Cortex of kidney (tissue), 1 donor: ENCODE measurements at places on chromosomes 7 and 10.
A peak's percentile ranks its signal among the peaks of the same experiment; 100 is the strongest.

- no peak for DNase-seq
These were observed 109.7 kb downstream of the VIPR2 start for GRCh38 chr7:159034988-159035387.

- DNase-seq, result no peak
These were observed 106.5 kb upstream of the INSIG1 start for GRCh38 chr7:155191137-155191536.

DNA sequence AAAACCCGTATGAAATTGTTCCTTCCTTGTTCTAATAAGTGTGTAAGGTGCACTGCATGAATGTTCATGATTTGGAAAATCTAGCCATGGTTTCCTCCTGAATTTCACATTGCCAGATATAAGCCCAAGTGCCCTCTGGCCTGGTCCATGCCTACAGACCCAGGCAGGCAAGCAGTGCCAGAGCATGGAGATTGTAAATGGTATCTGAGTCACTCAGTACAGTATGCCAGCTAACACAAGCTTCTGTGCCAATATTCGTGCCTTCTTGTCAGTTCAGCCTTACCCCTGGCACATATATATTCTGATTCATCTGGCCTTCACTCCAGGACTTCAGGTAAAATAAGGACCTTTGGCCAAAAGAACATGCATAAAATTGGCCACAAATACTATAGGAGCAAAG is 38.4 kb upstream of the PDE1C start:
- no peak for DNase-seq

DNA sequence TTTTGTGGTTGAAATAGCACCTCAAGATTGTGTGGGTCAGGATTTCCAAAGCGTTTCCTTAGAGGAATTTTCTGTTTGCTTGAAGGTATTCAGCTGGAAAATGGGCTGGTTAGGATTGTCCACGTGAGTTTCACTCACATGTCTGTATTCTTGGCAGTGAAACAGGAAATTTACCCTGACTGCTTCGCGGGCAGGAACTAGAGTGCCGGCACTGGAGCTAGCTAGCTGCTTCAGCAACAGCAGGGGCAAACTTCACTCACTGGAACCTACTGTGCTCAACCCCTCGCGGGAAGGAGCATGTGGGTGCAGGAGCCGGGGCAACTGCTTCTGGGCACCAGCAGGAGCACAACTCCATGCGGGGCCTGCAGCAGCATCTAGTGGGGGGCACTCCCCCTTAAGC is 38.0 kb upstream of the RTKN2 start:
- DNase-seq, result peak; percentile 13

DNA sequence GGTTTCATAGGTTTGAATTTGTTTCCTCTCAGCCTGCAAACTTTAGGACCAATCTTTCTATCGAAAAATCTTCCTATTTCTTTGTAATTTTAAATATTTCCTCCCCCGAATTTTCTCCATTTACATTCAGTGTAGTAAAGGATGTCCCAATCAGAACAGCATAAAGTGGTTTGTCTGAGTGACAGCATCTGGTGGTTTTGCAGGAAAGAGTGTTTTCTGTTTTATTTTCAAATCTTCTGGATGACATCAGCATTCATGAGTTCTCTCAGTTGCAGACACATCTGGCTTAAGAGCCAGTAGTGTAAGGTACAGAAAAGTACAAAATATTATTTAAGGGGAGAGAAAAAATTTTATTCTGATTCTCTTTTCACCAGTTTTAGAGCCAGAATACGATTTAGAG is 634.8 kb downstream of the PHTF2 start:
- no peak for DNase-seq

DNA sequence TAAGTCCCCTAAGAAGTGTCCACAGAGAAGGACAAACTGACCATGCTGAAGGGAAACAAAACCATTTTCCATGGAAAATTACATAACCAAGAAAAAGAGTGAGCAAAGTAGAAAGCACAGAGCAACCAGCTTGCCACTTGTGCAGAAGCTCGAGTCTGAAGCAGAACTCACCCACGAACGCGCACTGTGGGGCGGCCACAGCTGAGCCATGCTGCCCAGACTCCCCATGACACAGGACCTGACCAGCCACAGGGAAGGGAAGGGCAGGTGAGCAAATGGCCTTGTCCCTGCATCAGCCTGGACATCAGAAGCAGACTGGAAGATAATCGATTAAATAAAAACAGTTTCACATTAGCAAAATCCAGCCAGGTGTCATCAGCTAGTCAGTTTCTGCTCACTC is 95.7 kb downstream of the TCERG1L start:
- DNase-seq, result no peak

- no peak for DNase-seq
These were observed 24.7 kb upstream of the ADCYAP1R1 start for GRCh38 chr7:31027161-31027965.

DNA sequence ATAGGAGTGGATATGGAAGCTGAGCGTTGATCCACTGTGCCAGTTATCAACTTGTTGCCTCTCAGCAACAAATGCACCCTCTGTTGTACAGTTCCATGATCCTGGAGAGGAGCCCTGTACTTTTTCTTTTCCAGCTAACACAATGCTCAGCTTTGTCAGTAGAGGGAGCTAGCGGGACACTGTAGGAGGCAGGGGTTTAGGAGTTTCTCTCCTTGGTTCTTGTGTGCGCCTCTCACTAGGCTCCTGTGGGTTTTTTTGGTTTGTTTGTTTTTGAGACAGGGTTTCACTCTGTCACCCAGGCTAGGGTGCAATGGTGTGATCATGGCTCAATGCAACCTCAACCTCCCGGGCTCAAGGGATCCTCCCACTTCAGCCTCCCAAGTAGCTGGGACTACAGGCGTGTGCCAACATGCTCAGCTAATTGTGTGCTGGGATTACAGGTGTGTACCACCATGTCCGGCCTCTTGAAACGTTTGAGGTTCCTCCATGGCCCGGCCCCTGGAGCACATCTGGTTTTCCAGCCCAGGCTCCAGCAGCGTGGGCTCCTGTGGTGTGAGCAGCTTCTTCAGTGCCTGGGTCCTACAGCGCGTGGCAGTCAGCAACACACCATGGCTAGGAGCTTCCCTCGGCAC is 12.0 kb upstream of the MARVELD1 start:
- DNase-seq, result no peak

DNA sequence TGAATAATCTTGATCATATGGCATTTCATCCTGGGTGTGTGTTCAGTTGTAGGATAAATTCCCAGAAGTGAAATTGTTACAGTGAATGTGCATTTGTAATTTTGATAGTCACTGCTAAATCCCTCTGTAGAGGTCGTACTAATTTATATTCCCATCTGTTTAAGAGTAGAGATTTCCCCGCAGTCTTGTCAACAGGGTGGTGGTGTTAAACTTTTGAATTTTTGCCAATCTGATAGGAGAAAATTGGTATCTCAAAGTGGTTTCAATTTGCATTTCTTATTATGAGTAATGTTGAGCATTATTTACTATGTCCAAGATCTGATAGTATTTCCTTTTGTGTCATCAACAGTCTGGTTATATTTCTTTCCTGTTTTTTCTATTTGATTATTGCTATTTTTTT is 101.7 kb downstream of the AUTS2 start:
- no peak for DNase-seq

DNA sequence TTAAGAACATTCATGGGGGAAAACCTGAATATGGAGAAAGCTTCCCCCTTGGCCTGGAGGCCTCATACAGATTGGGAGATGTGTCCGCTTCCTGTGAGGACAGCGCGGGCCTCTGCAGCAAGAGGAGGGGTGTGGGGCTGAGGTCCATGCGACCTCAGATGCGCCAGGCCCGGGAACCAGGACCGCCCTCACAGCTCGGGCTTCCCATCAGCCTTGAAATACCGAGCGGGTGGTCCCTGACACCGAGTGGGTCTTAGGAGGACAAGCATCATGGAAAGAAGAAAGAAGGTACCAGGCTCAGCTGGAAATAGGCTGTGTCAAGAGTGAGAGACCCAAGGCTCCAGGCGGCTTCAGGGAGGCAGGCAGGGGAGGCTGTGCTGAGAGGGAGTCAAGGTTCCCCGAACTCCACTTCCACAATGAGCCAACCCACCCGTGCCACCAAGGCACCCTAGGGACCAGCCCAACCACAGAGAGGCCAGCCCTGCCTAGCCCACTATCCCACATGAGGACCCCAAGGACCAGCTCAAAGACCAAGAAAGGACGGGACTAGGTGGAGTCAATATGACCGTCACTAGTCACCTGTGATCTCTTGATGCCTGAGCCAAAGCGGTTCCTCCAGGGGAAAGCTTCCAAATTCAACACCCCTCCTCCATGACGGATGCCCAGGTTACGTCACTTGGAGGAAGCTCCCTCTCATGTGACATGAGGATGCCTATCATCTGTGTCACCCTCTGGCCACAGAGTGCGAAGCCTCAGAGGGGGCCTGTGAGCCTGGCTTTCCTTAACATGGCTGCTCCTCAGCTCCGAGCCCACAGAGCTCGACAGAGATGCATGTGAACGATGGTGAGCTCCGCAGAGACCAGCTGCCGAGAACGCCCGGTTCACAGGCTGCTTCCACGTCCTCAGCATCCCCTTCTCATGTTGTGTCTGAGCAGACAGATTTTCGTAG is 103.7 kb downstream of the TCERG1L start:
- DNase-seq, result no peak

DNA sequence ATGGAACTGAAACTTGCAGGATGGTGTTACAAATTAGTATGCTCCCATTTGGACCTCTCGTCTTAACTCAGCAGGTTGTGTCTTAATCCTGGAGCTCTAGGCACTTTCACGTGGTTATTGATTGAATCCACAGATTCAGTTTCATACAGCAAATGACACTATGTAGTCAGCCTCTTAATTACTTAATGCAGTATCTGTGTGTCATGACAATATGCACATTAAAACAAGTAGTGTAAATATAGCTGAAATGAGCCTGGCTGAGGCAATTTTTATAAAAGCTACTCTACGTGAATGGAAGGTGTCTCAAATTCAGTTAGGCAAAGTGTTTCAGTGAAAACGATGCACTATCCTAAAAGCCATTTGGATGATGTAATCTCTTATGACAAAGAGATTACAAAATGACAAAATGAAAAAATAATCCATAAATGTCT is 86.8 kb downstream of the CD36 start:
- DNase-seq, result no peak
